ENCODE measurements at places on chromosomes 12 and 14.

DNA sequence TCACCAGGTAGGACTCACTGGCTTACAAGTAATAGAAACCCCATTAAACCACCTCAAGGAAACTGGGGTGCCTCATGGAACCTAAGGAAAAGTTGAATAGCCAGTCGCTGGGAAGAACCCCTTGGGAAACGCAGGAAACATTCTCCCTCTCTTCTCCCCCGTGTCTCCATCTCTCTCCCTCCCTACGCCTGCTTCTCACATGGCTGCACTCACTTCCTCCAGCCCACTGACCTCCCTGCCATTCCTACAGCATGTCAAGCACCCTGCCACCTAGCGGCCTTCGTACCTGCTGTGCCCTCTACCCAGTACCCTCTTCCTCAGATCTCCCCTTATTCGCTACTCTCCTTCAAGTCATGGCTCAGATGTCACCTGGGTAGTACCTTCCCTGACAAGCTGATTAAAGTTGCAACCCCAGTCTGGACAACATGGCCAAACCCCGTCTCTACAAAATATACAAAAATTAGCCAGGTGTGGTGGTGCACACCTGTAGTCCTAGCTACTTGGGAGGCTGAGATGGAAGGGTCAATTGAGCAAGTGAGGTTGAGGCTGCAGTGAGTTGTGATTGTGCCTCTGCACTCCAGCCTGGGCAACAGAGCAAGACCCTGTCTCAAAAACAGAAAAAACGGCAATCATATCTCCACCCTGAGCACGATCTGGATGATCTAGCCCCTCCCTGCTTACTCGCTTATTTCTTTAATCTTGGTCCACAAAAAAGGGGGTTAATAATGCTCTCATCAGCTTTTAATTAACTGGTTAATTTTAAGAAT is 6.4 kb upstream of the DTX1 start:
- no peak for DNase-seq

GRCh38 chr14:45135156-45135555 is 574 bp upstream of the FANCM start:
- no peak for DNase-seq

GRCh38 chr12:52473768-52474167 is at the start of gene KRT6C:
TSS of gene KRT6C (minus strand) at chr12:52473805. CDS start at chr12:52473737, 68 bp downstream.
- DNase-seq = no peak

- peak; percentile 55 for DNase-seq
Measured at GRCh38 chr14:24430143-24430681, 458 bp downstream of the KHNYN start.

GRCh38 chr14:65958664-65959562 is 527.3 kb upstream of the CCDC196 start:
- no peak for DNase-seq

DNA sequence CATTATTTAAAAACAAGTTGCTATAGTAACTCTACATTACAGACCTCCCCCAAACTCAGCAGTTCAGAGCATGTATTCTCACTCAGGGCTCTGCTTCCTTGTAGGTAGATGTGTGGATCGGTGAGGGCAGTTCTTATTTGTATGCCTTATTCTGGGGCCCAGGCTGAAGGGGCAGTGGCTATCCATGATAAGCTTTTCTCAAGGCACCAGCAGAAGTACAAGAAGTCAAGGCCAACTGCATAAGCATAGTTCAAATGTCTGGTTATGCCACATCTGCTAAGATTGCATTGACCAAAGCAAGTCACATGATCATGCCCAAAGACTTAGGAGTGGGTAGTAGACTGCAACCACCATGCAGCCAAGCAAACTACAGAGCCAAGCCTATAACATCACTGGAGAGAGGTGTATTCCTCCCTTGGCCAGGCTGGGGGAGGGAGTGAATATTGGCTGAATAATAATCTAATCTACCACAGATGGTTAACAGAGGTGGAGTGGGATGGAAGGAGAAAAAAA is 4.6 kb downstream of the PSEN1 start:
- DNase-seq = no peak

DNA sequence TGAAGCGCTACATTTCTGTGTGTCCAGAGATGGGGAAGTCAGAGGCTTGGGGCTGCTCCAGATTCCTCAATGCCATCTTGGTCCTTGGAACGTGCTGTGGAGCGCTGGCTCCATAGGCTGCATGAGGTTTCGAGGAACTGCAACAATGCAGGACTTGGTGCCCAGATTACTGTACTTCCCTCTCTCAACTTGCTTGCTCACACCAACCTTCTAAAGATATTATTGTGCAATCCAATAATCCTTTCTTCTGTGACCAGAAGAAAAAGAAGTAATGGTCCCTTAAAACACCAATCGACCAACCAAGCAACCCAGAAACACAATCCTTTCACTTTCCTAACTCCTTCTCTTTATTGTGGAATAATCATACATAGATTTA is 3.7 kb downstream of the PRICKLE1 start:
- no peak for DNase-seq

GRCh38 chr12:116808113-116809105 is 70.3 kb downstream of the RNFT2 start:
- DNase-seq = no peak

GRCh38 chr14:26984311-26985177 is 386.7 kb upstream of the NOVA1 start:
- no peak for DNase-seq

DNA sequence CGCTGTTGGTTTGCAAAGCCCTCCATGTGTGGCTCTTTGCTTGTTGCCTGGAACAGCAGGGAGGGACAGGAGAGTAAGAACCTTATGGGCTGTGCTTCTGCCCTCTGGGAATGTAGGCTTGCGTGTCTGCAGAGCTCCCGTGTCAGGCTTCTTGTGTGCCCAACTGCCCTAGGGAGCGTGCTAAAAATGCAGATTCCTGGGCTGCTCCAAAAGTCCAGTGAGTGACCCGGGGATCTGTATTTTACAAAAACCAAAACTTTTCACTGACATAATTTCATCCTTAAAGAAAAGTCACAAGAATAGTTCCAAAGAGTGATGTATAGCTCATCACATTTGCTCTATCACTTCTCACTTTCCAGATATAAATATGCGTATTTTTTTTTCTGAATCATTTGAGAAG is 34.8 kb upstream of the CCDC63 start:
- no peak for DNase-seq

GRCh38 chr14:88553886-88554456 is 836 bp downstream of the PTPN21 start:
- no peak for DNase-seq

- no peak for DNase-seq
Measured at GRCh38 chr12:77847060-77847541, 16.4 kb downstream of the NAV3 start.

DNA sequence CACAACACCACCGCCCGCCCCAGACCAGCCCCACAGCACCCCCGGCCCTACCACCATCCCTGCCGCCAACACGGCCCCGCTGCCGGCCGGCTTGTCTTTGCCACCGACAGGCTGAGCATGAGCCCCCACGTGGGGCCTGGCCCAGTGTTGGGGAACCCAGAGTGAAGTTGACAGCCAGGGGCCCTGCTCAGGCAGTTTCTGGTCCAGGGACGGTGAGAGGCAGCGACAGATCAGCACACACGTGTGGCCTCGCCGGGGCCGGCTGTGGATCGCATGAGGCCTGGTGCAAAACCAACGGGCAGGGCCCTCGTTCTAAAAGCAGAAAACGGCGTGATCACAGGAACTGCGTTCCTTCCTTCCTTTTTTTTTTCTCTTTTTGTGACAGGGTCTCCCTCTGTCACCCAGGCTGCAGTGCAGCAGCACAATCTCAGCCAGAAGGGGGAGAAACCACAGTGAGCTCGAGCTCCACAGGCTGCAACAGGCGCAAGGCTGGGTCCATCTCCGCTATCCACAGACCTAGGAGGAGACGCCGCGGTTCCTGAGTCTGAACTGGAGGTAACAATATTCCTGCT is 50.5 kb upstream of the FBRSL1 start:
- DNase-seq = no peak

DNA sequence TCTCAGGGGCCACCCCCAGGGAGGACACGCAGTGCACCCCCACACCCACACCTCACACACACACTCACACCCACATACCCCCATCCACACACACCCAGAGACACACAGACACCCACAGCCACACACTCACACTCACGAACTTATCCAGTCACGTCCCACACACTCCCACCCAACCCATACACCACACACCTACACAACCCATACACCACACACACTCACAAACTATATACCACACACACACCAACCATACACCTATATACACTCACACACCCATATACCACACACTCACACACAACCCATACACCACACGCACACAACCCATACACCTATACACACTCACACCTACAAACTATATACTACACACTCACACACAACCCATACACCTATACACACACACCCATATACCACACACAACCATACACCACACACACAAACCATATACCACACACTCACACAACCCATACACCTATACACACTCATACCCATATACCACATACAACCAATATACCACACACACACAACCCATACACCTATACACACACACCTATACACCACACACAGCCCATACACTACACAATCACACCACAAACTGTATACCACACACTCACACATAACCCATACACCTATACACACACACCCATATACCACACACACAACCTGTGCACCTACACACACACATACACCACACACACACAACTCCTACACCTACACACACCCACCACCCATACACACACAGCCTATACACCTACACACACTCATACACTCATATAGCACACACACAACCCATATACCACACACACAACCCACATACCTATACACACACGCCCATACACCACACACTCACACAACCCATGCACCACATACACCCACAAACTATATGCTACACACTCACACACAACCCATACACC is 42.7 kb downstream of the TMEM121 start:
- no peak for DNase-seq

- DNase-seq = no peak
Measured at GRCh38 chr12:123104809-123105208, 46.1 kb downstream of the PITPNM2 start.

DNA sequence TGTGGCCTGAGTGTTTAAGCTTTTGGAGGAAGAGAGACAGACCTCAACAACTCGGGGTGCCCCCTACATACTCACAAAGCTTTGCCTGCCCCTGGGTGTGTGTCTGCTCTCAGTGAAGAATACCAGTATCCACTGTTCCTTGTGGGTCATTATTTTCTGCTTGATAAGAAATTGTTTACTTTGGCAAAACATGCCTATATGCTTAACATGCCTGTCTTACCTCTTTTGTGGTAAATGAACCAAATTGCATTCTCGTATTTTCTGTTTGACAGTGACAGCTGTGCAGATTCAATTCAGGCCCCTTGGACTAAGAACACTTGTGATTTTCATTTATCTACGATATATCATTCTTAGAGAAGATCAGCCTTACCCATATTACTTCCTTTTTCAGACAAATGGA is 50.6 kb upstream of the REP15 start:
- no peak for DNase-seq

DNA sequence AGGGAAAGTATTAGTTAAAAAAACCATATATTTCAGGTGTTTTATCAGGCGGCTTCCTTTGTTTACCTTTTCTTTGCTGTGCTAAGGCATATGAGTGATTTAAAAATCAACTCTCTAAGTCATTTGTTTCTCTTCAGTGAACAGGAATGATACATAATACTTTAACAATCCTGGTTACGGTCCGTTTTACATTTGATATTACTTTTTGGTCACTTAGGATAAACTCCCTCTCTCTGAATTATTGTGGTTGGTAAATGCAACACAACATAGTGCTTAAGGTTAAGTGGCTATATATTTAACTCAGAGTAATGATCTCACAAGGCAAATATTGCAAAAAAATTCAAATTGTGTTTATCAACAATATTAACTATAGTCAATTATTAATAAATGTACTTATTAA is 32.7 kb upstream of the AKAP6 start:
- DNase-seq = no peak

- no peak for DNase-seq
Measured at GRCh38 chr14:51880835-51881580, 20.6 kb downstream of the GNG2 start.

GRCh38 chr14:92317511-92317910 is 5.5 kb upstream of the SLC24A4 start:
- no peak for DNase-seq

- no peak for DNase-seq
Measured at GRCh38 chr14:91996948-91997371, 42.9 kb downstream of the TRIP11 start.

DNA sequence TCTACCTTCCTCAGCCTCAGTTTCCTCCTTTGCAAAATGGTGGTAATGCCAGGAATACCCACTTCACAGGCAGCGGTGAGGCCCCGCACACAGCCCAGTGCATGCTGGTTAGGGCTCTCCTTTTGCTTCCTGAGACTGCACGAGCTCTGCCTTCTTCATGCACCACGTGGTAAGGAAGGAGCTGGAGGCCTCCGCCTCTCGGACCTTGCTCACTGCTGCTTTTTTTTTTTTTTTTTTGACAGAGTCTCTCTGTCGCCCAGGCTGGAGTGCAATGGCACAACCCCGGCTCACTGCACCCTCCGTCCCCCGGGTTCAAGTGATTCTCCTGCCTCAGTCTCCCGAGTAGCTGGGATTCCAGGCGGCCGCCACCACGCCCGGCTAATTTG is 18.1 kb downstream of the TAMALIN start:
- DNase-seq = no peak

DNA sequence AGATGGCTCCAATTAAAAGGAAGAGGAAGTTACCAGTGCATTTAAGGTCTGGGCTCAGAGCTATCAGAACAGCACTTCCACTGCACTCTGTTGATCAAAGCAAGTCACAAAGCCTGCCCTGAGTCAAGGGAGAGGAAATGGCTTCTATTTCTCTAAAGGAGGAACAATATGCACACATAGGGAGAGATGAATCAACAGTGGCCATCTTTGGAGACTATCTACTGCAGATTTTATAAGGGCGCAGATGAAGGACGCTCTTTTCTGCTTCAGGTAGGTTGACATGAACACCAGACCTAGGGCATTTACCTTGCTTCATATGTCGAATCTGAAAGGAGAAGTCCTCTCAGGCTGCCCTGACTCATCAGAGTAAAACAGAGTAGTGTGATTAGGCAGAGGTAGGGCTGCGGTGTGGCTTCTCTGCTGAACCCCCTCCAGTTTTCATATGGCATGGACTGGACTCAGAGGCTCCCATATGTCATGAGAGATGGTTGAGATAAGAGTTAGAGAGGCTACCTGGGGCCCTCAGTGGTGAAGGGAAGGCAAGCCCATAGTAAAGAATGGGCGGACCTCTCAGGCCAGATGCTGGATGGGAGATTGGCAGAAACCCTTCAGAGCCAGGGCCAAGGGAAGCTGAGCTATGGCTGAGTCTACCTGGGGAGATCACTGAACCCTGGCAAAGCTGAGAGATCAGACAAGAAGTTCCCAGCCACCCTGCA is 84.4 kb downstream of the ARF6 start:
- no peak for DNase-seq

- no peak for DNase-seq
Measured at GRCh38 chr14:61623927-61624326, 71.4 kb upstream of the HIF1A start.

DNA sequence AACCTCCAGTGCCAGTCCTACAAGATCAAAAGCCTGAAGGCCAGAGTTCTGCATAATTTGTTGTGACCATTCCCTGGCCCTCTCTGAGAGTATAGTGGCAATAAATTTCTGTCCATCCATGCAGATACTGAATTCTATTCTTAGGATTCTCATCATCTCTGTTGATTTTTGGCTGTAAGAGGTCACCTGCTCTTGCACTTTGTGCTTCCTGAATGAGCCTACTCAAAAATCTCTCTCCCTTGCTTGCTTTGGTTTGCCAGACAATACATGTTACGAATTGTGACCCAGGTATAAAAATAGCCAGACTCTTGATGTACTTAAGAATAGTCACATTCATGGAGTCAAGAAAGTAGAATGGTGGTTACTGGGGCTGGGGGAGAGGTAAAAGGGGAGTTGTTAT is 16.7 kb downstream of the ZNF664 start:
- no peak for DNase-seq

- DNase-seq = no peak
Measured at GRCh38 chr12:5072311-5072710, 28.6 kb downstream of the KCNA5 start.

Data from H54 (cell line).